GM12878 (cell line): ENCODE measurements at places on chromosomes 2 and 18.

DNA sequence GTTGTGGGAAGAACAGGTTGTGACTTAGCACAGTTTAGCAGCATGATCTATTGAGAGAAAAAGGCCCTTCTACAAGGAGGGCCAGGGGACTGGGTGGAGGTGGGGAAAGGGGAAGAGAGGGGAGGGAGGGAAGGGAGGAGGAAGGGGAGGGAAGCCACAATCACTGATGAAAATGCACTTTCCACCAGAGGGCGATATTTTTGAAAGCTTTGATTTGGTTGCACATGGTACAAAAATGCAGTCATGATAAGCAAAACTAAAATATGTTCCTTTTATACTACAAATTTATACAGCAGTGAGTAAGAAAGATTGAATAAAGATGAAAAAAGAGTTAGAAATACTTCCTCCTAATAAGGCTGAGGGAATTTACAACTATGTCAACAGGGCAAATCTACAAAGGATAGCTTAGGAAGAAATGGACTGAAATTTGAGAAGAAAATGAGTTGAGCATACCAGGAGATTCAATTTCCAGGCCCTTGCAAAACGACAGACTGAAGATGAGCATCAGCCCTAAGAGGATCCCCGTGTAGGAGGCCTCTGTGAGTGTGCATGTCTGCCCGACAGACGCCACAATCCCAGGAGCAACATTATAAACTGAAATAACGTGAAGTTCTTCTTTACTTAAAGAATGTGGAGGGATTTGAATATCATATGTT is 17.2 kb downstream of the SH3YL1 start:
- no peak for DNase-seq

- DNase-seq = no peak
Measured at GRCh38 chr2:207291625-207292252, 126.0 kb upstream of the KLF7 start.

GRCh38 chr18:57050310-57050949 is 96.5 kb upstream of the BOD1L2 start:
- no peak for DNase-seq

DNA sequence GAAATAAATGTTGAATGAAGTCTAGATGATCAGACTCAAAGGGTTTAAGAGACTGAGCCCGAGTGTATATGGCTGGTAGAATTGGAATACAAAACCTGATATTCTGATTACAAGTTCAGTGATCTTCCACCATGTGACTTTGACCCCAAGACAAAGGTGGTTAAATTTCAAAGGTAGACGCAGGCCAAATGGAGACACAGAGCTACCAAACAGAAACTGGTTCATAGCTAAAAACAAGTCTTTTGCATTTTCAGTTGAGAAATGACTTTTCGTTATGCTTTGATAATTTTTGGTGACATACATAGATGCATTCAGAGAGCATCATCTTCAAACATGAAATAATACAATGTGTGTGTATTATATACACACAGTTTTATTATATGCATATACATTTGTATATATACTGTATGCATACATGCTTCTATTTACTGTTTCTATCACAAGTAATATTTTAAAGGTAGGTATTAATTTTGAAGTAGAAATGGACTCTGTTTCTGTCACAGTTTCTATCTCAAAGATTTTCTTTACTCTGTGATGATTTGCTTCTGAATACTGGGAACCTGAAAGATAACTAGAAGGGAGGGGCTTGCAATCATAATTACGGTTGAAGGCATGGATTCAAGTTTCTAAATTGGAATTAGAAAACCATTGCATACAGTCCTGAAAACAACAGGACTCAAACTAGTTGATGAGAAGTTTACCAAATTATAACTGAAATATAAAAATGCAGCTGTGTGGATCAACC is 142.3 kb downstream of the ABCA12 start:
- peak; percentile 85 for DNase-seq

DNA sequence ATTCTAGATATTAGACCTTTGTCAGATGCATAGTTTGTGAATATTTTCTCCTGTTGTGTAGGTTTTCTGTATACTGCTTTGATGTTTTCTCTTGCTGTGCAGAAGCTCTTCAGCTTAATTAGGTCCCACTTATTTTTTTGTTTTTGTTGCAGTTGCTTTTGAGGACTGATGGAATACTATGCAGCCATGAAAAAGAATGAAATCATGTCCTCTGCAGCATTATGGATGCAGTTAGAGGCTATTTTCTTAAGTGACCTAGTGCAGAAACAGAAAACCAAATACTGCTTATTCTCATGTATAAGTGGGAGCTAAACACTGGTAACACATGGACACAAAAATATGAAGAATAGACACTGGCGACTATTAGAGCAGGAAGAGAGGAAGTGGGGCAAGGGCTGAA is 155.0 kb upstream of the HNMT start:
- DNase-seq = no peak

DNA sequence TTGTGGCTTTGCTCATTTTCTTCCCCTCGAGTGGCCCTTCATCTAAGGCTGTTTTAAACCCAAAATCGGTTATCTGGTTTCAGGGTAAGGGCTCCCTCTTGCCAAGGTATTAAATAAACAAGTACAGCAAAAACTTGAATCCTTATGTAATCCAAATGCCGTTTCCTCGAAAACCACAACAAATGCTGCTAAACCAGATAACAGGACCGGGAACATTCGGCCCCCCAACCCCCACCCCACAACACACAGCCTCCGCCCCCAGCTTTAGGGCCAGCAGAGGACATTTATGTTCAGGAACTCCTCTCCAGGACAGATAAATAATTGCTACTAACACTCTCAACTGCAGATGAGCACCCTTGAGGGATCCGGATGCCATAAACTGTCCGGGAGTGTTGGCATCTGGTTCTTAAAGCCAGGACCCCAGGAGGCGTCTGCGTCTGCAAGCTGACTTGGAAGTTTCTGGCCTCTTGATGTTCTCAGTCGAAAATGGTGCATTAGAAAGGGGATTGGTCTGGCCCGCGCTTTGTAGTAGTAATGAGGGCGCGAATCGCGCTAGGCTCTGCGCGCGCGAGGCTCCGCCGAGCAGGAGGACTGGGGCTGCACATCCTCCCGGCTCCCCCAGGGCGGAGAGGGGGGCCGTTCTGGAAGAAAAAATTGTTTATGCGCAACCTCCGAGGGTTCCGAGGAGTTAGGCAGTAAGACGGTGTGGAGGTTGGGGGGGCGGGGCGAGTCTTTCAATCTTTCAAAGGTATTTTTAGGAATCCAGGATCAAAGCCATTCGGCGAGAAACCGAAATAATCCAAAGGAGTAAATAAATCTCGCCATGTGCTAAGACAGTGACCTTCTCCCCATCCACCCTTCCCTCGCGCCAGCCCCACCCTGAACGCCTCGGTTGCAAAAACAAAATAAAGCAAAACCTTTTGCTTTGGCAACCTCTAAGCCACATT is 3.9 kb upstream of the ID2 start:
- DNase-seq = no peak

DNA sequence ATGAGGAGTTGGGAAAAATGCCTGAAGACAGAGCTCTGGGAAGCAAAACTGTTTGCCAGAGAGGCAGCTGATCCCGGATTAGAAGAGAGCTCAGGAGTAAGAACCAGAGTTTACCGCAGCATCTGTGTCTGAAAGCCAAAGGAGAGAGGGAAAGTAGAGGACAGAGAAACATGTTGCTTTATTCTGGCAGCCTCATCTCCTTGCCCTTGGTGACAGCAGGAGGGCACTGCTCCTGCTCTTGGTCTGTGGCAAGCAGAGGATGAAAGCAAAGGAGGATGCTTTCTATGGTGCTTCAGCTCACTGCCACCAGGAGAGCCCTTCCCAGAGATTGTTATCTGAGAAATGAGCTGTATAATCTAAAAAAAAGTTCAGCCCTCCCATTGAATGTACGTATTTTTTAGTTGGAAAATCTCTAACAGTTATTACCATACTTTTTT is 7.7 kb downstream of the SLC1A4 start:
- DNase-seq = no peak

DNA sequence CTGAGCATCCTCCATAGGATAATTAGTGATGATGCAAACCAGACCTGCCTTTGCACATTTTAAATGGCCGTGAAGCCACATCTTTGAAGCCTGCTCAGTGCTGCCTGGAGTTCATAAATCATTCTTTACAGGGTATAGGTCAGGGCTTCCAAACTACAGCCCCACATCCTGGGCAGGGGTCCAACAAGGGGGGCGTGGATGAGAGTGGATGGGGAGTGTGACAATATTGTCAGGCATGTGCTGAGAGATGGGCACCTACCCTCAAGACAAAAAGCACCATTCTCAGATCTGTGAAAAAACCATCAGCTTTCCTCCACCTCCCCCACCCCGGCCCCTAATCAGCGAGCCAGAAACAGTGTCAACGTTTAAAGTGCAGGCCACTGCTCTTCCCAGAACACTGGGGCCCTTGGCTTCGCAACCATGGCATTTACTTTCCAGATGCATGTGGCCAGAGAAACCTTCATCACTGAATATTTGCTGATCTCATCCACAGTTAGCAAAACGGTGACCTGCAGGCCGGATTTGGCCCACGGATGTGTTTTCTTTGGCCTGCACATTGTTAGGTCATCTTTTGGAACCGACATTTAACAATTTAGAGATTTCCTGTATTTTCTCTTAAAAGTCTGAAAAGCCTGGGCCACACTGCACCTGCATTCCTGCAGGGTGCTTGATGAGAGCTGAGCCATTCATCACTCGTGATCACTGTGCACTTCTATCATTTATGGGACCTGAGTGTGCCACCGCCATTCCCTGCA is 130.7 kb downstream of the ANKRD44 start:
- DNase-seq = no peak

DNA sequence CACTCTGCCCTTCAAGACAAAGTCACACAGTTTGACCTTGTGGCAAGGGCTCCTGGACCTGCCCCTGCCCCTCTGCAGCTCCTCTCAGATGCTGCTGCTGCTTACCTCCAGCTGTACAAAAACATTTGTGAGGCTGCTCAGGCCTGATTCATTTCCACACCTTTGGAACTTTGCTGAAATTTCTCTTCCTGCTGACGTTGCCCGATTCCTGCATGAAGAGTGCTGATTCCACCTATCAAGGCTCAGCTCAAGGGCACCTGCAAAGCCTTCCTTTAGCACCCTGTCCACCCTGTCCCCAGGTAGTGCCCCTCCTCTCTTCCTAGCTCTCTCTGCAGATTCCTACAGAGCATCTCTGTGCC is 738.3 kb upstream of the HS6ST1 start:
- DNase-seq = no peak

DNA sequence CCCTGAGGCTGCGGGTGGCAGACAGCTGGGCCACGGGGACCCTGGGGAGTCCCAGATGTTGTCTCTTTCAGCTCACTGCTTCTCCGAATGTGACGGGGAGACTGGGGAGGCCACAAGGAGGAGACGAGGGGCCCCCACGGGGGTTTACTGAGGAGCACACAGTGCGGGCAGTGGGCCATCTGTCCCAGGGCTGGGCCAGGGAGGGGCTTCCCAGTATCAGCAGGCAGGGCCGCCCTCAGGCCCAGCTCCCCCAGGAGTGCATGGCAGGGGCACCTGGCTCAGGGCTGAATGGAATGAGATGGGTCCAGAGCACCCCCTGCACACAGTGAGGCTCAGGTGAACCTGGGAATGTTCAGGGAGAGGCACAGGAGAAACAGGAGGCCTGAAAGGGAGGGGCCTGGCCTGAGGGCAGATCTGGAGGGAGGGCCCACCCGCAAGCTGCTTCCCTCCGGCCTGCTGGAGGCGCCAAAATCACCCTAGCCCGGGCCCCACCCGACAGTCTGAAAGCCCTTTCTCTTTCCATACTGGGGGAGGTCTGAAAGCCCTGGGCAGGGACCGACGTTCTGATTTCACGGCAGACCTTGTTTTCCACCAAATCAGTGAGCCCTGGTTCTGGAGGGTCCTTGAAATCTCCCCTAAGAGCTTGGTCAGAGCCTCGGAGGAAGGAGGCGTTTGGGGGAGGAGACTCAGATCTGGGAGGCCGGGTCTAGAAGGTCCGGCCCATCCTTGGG is 35.5 kb upstream of the PTMA start:
- peak; percentile 71 for DNase-seq

GRCh38 chr2:160934263-160934662 is 226.0 kb upstream of the TANK start:
- DNase-seq = no peak

DNA sequence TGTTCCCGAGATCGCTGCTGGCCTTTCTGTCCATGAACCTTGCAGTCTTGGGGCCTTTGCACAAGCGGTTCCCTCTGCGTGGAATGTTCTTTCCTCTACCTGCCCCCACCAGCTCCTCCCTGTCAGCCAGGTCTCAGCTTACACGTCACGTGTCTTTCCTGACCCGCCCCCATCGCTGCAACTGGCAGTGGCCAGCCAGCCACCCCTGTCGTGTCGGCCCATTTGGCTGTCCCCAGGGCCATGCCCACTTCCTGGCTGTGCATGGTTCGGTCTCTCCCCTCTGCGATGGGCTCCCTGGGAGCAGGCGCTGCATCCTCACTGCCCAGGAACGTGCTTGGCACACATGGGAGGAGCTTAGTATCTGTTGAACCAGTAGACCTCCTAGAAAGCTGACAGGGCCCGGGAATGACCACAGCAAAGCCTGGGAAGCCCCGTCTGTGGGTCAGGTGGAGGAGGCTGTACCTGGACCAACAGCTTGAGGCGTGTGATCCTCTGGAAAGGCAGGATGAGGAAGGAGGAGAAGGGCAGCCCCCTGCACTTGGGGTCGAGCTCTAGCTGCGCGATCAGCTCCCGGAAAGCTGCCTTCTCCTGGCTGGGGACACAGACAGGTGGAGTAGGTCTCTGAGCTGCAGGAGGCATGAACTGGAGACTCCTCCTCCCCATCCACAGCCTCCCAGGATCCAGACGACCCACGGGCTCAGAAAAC is 21.0 kb downstream of the SNORC start:
- no peak for DNase-seq

- no peak for DNase-seq
Measured at GRCh38 chr2:238260883-238261282, 21.0 kb upstream of the HES6 start.

DNA sequence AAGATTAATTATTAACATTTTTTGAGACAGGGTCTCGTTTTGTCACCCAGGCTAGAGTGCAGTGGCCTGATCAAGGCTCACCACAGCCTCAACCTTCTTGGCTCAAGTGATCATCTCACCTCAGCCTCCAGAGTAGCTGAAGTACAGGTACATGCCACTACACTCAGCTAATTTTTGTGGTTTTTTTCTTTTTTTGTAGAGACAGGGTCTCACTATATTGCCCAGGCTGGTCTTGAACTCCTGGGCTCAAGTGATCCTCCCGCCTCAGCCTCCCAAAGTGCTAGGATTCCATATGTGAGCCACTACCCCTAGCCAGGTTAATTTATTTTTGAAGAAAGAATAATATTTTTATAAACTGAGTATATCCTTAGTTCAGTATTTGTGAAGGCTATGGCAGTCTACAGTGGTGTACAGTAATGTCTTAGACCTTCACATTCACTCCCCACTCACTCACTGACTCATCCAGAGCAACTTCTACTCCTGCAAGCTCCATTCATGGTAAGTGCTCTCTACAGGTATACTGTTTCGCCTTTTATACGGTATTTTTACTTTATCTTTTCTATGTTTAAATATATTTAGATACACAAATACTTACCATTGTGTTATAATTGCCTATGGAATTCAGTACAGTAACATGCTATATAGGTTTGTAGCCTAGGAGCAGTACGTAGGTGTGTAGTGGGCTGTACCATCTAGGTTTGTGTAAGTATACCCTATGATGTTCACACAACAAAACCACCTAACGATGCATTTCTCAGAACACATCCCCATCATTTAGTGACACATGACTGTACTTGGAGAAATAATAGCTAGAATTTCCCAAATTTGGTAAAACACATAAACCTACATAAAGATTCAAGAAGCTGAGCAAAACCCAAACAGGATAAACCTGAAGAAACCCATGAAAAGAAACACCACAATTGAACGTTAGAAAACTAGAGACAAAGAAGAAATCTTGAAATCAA is 38.6 kb downstream of the MGAT4A start:
- no peak for DNase-seq

- DNase-seq = no peak
Measured at GRCh38 chr2:129904532-129905446, 74.7 kb upstream of the RAB6C start.
